SW 1271 (cell line): ENCODE measurements at places on chromosomes 3 and 15.

GRCh38 chr3:146473726-146474125 lies 4.4 kb upstream of the PLSCR2 start:
- DNase-seq, result no peak

DNA sequence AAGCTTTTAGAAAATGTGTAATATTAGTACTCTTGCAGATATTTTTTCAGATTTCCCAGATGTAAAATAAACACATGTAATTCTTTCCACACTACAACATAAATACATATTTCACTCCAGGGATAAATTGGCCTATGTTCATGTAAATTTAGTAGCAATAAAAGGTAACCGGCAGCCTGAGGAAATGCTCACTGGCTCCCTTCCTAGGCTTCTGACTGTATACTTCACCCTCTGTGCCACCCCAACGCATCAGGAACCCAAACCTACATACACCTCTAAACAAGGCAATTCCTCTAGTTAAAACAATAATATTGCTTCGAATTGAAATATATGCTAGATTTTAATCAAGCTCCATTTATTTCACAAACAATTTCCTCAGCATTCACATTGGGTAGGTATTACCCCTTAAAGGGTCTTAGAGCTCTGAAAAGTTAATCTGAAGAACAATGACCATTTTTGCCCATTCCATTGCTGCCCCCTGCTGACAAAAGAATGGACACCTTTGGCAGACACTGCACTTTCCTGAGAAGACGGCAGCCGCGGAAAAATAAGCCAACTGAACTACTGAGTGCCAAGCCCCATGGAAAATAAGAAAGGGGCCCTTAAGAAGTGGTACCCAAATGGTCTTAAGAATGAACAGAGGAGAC lies 212.5 kb downstream of the OSBPL10 start:
- DNase-seq, result peak; percentile 45

GRCh38 chr3:73411993-73412392 lies 212.7 kb downstream of the PDZRN3 start:
- DNase-seq, result no peak

DNA sequence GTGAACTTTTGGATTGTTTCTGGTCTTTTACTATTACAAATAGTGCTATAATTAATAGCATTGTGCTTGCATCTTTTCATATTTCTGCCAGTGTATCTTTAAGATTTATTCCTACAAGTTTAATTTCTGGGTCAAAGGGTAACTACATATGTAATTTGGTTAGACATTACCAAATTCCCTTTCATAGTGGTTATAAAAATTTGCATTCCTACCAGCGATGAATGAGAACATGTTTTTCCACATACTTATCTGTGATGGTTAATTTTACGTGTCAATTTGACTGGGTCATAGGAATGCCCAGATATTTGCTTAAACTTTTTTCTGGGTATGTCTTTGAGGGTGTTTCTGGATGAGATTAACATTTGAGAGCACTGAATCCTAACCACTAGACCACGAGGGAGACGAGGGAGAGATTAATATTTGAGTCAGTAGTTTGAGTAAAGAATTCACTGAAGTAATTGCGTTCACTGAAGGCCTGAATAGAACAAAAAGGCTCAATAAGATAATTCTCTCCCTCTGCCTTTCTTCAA lies 132.3 kb upstream of the NEO1 start:
- no peak for DNase-seq

DNA sequence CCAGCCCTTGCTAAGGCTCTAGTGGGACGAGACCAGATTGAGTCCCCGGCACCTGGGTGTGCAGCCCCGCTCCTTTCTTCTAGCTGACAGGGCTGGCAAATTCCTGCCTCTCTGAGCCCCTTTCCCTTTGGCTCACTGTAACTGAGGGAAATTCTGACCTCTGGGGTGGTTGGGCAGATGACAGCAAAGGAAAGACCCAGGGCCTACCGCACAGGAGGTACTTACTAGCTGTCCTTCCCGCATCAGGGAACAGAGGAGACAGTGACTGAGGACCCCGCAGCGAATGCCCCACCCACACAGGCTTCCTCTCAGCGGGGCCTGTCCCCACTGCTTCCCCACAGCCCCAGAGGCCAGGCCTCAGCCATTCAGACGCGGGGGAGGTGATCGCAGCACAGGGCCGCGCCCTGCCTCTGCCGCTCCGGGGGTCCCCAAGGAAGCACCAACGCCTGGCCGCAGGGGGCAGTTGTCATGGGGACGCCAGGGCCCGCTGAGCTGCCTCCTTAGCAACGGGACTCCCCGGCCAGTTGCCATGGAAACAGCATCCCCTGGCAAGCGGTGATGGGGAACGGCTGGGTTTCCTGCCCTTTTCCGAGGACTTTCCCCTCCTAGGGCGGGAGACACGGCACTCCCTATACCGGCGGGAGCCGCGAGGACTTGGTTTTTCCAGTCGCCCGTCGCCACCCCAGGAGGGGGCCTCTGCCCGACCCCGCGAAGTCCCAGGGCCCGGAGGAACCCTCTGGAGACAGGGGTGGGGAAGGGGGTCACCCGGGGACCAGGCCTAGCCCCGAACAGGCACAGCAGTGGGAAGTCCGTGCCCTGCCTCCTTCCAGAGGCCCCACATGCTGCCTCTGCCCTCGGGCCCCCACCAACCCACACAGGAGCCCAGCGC lies 50.1 kb downstream of the HCN4 start:
- DNase-seq, result no peak

- no peak for DNase-seq
Measured at GRCh38 chr15:73632670-73633058, 525 bp downstream of the NPTN start.

DNA sequence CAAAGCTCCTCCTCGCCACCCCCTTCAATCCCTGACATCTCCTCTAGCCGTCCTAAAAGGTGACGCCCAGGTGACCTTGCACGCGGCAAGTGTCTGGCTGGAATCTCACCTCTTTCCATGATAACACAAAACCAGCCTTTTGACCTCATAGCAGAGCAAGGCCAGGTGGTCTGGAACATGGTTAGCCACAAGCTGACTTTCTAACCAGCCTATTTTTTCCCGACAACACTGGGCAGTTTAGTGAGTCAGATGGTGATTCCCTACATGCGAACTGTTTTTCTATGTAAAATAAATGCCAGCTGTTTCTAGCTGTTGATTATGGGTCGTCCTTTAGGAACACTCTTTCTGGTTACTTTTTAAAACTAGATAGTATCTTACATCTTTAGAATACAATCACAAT lies 243.0 kb downstream of the CD47 start:
- no peak for DNase-seq

DNA sequence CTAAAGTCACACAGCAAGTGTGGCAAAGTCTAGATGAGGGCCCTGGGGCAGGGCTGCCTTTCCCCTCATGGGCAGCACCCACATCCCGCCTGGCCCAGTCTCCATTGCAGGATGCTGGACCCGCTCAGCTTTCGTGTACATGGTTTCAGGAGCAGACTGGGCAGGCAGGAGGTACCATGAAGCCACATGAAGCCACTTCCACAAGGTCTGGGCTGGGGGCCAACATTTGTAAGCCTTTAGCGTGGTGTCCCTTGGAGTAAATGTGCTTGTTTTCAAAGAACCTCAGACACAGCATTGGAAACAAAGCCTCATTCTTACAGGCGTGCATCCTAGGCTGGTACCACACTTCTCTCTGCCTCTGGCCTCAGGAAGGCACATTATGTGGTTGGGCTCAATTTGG lies 34.5 kb downstream of the UMPS start:
- DNase-seq, result no peak

DNA sequence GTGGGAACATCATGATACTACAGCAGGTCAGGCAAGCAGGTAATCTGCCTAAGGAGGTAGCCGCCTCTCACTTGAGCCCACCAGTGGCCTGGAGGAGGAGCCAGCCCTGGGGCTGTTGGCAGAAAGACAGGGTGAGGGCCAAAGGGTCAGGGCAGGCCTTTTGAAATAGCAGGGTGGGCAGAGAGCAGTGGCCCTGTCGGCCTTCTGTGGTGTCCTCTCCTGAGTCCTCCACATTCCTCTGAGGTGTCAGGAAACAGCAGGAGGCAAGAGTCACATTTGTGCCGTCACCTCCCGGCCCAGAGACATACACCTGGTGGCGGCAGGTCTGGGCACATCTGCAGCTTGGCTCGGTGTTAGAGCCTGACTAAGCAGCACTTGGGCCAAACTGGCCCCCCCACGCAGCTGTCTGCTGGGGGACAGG lies 3.9 kb upstream of the BNC1 start:
- DNase-seq, result no peak

- DNase-seq, result peak; percentile 22
Measured at GRCh38 chr15:34708422-34708821, 46.4 kb downstream of the GJD2 start.

- DNase-seq, result no peak
Measured at GRCh38 chr3:116288485-116288884, 156.8 kb downstream of the LSAMP start.

- peak; percentile 87 for DNase-seq
Measured at GRCh38 chr3:157785102-157785826, 282.0 kb upstream of the VEPH1 start.

GRCh38 chr15:90819850-90820249 lies 48.5 kb upstream of the FURIN start:
- DNase-seq, result no peak

GRCh38 chr15:92151741-92152140 lies 241.9 kb upstream of the ST8SIA2 start:
- DNase-seq, result no peak

- DNase-seq, result no peak
Measured at GRCh38 chr3:136644212-136644611, 108.0 kb downstream of the STAG1 start.

DNA sequence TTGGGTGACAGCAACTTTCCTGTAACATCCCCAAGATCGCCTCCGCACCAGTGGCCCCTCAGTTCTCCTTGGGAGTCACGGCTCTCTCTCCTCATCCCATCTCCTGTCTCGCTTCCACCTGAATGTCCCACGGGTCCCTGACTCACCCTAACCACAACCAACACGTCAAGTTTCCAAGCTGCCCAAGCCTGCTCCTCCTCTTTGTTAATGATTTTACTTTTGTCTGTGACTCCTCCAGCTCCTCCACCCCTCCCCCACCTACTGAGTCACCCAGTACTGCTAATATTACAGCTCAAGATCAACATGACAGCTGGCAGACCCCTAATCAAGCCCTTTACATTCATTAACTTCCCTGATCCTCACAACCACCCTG lies 39.3 kb downstream of the BDH1 start:
- DNase-seq, result no peak

DNA sequence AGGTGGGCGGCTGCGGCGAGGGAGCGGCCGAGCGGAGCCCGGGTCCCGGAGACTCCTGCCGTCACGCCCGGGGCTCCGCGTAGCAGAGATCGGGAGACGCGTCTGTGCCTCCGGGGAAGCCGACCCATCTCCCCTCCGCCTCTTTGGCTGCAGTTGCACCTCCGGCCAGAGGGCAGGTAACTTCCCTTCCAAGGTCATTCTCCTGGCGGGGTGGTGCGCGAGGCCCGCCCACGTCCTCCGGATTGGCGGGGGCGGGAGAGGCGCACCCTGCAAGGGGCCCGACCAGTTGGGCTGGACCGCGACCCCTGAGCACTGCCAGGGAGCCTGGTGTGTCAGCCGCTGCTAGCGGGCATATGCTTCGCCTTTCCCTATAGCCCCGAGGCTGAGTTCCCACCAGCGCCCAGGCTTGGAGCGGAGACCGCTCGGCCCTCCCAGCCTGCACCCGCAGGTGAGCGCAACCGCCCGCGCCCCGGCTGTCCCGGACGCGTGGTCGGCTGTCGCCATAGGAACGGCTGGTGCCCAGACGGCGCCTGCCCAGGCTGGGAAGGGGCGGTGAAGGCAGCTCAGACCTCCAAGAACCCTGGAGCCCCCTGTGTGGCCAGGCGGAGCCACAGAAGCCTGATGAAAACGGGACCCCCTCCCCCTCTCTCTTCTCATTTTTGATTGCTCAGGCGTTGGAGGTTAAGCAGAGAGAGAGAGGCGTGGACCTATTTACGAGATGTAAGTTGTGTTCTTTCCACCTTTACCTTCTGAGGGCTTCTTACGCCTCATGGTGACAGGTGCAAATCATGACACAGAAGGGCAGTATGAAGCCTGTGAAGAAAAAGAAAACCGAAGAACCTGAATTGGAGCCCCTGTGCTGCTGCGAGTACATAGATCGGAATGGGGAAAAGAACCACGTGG lies 453 bp downstream of the ZDHHC23 start:
- no peak for DNase-seq

DNA sequence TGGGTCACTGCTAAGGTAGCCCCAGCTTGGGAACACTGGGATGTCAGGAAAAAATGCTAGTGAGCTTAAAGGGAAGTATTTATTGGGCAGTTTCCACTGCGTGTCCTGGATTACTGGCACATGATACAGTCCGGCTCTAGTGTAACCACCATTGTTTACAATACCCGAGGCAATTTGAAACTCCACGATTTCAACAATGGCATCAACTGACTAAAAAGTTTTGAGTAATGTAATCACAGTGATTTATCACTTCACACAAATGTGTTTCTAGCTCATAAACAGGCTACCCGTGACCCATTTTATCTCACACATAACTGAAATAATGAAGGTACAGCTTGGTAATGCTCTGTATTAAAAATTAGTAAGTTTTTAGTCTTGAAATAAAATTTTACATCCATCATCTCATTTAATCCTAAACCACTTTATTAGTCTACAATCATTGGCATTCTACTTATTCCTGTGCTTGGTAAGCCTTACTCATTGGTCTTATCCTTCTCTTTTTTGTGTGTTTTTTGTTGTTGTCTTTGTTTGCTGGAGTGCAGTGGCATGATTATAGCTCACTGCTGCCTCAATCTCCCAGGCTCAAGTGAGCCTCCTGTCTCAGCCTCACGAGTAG lies 7.6 kb downstream of the ZMAT3 start:
- DNase-seq, result no peak

DNA sequence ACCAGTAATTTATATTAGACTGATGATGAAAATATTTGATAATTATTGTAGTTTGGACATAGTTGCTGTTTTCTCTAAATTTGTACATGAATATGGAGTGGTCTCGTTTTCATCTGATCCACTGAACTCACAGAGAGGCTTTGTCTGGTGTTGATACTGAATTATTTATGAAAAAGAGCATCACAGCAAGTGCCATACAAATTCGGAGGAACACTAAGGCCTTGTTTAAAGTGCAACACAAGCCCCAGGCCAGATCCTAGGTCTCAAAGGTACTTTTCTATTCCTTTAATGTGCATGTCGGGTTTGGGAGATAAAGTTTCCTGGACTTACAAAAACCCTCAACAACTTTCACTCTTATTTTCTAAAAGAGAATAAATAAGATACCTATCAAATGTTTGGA lies 796.8 kb upstream of the EPHA6 start:
- no peak for DNase-seq

DNA sequence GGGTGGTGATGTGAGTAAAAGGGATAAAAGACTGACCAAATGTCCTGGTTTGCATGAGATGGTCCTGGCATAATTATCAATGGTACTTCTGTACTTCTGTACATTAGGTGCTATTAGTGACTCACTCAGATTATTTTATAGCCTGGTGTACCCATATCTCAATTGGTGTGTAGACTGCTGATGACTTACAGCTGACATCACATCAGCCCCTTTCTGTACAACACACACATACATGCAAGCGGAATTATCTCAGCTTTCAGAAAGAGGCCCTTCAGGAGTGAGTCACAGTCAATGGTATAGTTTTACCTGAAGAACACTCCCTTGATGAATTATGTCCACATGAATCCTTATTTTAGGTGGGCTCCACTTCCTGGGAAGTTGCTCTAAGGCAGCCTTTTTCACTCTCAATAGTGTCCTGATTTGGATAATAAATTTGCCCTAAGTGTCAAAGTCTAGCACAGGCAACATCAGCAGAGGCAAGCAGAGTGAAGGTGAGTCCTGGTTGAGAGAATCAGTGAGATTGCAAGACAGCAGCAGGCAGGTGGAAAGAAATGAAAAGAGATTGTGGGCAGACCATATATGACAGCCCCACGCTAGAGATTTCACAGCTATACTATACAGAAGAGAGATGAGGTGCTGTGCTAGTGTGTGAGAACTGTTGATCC lies 137.0 kb downstream of the ZPLD1 start:
- DNase-seq, result no peak

- DNase-seq, result no peak
Measured at GRCh38 chr3:152452318-152452717, 183.6 kb downstream of the MBNL1 start.
